ENCODE measurements at places on chromosomes 11 and 22.

DNA sequence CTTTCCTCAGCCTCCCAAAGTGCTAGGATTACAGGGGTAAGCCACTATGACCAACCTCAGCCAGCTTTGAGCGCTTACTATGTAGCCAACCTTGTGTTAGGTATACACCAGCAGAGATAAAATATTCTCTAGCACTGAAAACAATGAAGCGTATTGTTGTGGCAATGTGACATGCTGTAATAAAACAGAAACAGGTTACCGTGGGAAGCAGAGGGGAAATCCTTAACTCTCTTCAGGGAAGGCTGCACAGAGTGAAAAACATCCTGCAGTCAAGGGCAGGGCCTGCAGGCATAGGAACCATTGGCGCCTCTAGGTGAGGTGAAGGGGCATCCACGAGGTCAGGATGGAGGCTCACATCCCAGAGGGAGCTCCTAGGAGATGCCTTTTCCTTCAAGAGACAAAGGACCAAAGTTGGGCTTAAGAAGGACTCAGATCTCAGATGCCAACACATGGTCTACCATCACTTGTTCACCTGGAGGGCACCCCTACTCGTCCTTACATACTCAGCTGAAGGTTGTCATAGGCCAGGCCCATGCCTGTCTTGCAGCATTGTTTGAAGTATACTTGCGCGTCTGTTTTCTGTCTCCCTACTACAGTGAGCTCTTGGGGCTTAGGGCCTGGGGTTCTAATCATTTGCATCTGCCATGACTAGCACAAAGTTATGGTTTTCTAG, 8.0 kb downstream of the POLD4 start:
- no peak for DNase-seq

- no peak for DNase-seq
These were observed 69.8 kb downstream of the PRR5L start for GRCh38 chr11:36365907-36366306.

DNA sequence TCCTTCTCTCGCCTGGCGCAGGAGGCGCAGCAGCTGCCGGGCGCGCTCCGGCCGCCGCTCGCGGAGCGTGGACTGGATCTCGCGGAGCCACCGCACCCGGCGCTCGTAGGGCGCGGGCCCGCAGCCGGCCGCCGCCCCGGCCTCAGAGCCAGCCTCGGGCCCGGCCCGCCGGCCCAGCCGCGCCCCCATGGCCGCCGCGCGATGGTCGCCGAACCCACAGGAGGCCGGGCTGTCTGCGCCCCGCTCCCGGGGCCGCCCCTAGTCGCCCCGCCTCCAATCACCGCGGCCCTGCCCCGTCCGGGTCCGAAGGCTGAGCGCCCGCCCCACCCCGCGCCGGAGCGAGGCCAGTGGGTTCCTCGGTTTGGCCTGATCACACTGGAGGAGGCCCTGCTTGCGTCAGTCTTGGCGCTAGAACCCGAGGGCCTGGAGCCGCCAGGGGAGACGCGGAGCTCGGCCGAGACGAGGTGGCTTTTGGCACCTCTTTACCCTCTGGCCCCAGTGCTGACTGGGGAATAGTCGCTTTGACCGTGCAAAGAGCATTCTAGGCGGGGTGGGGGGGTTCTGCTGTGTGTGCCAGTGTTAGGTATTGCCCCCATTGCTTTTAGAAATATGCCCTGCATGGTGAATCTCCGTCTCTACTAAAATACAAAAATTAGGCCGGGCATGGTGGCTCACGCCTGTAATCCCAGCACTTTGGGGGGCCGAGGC, at the start of gene LRRC75B:
LRRC75B (minus strand) TSS at position 223 of the 708 bp plus-strand sequence; CDS start at position 189, 34 bp downstream.
- peak; percentile 60 for DNase-seq

- DNase-seq, result no peak
These were observed 40.9 kb upstream of the MUC5AC start for GRCh38 chr11:1116666-1117390.

DNA sequence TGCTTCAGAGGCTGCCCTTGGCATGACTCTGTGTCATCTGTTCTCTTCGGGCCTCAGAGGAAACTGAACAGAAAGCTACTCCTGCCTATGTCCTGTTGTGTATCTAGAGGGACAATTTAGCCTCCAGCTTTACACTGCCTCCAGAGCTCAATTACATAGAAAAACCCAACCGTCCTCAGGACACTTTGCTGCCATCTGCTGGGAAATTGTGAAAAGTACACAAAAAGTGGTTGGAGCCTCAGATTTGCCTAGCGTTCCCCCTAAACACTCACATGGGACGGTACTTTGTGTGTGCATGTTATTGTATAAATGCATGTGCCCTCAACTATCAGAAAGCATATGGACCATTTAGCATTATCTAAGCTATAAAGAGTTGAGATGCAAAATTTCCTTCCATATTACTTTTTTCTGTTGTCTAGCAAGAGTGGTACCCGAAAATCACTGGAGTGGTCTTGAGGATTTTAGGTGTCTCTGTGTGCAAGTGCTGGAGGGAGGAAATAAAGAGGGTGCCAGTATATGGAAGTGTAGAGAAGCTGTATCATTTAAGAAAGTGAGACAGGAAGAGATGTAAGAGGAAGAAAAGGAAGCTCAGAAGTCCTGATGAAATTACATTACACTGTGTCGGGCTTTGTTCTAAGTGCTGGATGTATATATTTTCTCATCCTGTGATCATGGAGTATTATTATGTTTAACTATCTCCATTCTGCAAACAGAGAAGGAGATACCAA, 8.7 kb upstream of the MS4A4E start:
- DNase-seq, result no peak

DNA sequence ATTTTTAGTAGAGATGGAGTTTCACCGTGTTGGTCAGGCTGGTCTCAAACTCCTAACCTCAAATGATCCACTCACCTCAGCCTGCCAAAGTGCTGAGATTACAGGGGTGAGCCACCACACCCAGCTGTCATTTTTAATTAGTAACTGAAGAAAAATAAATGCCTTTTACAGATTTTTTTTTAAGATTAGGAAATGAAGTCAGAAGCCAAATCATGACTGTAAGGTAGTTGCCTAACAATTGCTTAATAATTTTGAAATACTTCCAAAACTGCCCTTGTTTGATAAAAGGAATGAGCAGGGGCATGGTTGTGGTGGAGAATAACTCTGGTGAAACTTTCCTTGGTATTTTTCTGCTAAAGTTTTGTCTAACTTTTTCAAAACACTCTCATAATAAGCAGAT, 98.9 kb upstream of the SLC5A12 start:
- peak; percentile 26 for DNase-seq

DNA sequence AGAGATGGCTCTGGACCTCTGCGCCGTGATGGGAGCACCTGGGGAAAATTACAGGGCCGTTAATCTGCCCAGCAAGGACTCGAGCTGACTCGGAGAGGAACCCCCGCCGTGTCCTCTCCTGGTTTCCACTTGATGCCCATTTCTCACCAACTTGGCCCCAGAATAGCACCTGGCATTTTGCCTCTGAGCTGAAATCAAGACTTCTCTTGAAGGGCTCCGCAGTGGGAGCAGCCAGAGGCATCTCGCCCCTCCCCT, 19.0 kb upstream of the CABP7 start:
- no peak for DNase-seq

DNA sequence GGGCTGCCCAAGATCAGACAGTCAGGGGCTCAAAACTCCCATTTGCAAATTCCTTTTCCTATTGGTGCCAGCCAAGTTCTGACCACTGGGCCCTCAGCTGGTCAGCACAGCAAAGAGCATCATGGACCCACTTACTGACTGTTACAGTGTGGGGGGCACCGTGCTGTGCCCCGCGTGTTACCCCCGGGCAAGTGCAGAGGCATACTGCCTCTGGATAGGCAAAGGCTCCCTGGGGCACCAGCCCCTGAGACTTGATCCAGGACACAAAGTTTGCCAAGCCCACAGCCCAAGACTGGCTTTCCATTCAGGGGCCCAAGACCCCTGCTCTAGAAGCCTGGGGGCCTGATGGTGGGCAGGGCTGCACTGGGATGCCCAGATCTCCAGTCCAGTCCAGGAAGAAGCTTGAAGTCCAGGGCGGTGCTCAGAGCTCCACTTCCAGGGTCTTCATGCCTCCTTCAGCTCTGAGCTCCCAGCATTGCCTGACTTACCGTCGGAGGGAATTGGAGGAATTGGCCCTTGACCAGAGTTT, 6.6 kb downstream of the LRRC32 start:
- DNase-seq, result no peak

GRCh38 chr11:68927280-68928135, 23.8 kb downstream of the IGHMBP2 start:
- no peak for DNase-seq

- DNase-seq, result no peak
These were observed 105.3 kb downstream of the MORC2 start for GRCh38 chr22:30863081-30863833.

DNA sequence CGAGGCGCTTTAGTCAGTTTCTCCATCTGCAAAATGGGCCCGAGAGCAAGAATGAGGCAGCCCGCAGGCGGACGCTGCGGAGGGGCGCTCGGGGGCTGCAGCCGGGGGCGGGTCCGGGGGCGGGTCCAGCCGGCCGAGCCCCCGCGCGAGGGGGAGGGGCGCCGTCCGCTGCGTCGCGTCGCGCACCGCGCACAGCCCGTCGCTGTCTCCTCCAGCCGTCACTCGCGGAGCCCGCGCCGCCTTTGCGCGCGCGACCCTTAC, 282 bp downstream of the PC start:
- no peak for DNase-seq

- no peak for DNase-seq
These were observed 796 bp downstream of the TIMP3 start for GRCh38 chr22:32802237-32802765.

DNA sequence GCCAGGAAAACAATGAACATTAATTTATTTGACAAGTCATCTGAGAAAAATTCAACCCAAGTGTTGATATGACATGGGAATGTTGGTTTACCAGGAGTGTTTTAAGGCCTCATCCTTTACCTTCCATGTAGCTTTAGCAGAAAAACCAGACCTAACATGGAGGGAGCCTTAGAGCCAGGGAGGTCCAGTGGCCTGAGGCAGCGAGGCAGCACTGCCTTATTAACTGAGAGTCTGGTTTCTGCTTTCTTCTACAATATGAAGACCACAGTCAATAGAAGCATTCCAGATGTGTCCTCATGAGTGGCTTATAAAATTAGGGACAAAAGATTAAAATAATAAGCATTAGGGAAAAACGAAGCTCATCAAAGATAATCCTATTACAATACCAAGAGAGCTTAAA, 61.5 kb downstream of the DKK3 start:
- no peak for DNase-seq

GRCh38 chr22:43520632-43521039, 108.8 kb downstream of the MPPED1 start:
- DNase-seq, result no peak

- DNase-seq, result no peak
These were observed 3.9 kb upstream of the OR4C6 start for GRCh38 chr11:55658031-55658573.

- DNase-seq, result no peak
These were observed 392.8 kb upstream of the CCDC90B start for GRCh38 chr11:83678831-83679584.

DNA sequence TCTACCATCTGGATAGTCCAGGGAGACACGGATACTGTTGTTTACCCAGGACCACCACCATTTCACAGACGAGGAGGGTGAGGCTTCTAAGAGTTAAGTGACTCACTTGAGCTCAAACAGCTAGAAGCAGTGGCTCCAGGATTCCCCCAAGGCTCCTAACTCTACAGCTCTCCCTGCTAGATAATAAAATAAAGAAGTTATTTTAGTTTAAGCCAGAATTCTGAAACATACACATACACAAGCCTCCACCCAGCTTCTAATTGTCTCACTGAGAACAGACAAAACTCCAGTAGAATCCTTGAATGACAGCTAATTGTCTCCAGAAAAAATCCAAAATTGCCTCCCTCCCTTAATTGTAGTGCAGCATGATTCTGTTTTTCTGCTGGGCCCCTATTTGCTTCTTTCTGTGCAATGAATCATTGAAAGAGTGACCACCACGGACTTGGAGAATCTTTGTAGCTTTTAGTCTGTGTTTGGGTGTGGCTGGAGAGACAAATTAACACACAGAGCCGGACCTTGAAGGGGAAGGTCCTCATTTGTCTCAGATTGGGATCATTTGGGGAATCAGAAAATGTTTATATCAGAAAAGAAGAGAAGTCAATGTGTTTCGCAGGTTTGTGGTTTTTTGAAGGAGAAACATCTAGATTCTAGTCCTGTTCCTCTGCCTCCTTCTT, 64.9 kb downstream of the COMMD9 start:
- no peak for DNase-seq

DNA sequence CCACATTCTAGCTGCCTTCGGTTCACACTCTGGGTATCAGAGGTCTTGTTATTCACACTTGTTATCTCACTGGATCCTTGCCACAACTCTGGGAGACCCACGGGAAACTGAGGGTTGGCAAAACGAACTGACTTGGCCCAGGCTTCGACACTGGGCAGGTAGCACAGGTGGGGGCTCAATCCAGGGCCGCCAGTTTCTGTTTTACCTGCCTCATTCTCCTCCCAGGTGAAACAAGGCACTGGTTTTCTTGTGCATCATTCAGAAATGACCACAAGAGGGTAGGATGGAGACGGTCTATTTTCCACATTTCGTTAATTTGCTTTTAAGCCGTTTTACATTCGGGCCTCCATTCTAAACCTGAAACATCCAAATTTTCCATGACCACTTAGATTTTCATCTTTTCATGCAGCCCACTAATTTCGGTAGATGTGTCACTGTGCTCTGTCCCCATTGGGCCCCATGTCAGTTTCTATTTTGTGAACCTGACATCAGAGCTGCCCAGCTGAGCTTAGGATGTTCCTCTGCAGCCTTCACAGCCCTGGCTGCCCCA, 108.1 kb downstream of the KIAA1671 start:
- no peak for DNase-seq

GRCh38 chr22:20610243-20610686, 102.9 kb downstream of the MED15 start:
- no peak for DNase-seq

DNA sequence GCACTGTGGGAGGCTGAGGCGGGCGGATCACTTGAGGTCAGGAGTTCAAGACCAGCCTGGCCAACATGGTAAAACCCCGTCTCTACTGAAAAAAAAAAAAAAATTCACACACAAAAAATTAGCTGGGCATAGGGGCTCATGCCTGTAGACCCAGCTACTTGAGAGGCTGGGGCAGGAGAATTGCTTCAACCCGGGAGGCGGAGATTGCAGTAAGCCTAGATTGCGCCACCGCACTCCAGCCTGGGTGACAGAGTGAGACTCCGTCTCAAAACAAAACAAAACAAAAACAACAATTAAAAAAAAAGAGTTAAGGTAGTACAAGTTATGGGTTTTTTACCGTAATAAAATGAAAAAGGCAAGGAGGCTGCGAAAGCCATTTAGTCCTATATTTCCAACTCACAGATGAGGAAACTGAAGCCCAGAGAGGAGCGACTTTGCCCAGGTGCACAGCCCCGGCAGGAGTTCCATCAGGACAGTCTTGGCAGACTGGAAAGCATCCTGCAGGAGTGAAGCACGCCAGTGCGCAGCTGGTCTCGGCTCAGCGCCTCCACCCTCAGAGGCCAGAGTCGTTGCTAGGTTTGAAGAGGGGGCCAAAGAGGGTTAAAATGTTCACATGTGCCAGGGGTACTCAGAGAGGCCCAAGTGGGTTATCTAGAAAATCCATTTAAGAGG, 3.8 kb upstream of the FADS3 start:
- DNase-seq, result no peak

DNA sequence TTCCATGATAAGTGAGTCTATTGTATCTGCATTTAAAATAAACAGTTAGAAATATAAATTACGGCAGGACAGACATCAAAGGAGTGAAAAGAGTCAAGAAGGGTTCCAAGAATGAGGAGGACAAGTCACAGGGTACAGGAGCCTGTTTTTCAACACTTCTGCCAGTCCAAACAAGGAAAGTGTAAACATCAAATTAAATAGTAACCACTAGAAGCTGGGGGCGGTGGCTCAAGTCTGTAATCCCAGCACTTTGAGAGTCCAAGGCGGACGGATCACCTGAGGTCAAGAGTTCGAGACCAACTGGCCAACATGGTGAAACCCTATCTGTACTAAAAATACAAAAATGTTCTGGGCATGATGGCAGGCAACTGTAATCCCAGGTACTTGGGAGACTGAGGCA, 219.6 kb downstream of the LUZP2 start:
- DNase-seq, result no peak

All from amniotic stem cell (primary cell).